Activated CD4-positive, alpha-beta T cell treated with anti-CD3 and anti-CD28 coated beads, Interleukin-2, amount 50 U/mL, for 1 hour (primary cell): ENCODE measurements at places on chromosomes 1 and 21.

DNA sequence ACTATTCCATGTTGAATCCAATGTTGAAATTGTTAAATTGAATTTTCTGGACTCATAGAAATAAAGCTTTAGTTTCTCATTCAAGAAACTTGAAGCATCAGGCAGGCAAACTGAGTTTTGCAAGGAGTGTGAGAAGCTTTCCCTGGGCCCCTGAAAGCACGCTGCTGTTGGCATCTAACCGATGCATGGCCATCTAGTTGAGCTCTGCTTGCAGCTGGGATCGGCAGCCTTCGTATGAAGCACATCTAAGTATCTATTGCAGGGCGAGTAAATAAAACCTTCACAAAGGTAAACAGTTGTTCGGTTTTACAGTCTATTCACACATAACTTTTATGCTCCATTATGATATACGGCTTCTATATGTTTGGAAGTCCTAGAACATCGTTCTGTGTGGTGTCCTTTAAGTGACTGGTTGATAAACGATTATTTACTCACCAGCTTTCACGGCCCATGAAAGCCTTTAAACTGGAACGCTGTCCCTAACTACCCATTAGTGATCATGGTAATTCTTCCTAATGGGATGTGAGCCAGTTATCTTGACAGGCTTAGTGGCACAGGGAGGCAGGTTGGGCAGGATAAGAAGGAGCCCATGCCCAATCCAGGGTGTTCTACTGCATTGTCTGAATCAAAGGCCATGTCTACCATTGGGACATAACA, 71.7 kb downstream of the SEC16B start:
- no peak for DNase-seq

- no peak for DNase-seq
Observed at GRCh38 chr1:94727846-94728715, 92.1 kb upstream of the SLC44A3 start.

DNA sequence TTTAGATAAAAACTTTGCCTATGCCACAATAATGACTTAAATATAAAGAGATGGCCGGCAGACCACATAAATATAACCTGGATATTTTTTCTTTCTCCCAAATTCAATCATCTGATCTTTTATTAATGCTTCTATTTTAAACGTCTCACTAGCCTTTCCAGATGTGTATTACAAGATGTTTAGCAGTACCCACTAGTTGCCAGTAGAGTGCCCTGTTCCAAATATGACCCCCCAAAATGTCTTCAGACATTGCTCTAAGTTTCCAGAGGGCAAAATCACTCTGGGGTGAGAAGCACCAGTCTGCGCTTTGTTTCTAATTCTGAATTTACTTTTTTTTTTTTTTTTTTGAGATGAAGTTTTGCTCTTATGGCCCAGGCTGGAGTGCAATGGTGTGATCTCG, 268.1 kb downstream of the GRIK1 start:
- DNase-seq = no peak

DNA sequence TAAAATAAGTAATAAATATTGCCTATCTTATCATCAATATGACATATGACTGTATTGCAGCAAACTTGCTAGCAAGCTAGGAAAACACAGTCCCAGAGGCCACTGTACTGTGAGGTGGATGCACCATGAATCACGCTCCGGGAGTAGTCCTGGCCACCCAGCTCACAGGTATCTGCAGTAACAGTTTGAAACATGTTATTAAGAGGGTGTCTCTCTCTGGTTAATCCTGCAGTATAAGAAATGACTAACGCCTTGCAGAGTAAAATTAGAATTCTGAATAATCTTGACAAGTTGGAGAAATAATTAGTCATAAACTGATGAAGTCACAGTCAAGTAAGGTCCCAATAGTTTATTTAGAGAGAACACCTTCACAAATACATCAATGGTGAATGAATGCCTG, 34.0 kb upstream of the DPT start:
- DNase-seq = no peak

DNA sequence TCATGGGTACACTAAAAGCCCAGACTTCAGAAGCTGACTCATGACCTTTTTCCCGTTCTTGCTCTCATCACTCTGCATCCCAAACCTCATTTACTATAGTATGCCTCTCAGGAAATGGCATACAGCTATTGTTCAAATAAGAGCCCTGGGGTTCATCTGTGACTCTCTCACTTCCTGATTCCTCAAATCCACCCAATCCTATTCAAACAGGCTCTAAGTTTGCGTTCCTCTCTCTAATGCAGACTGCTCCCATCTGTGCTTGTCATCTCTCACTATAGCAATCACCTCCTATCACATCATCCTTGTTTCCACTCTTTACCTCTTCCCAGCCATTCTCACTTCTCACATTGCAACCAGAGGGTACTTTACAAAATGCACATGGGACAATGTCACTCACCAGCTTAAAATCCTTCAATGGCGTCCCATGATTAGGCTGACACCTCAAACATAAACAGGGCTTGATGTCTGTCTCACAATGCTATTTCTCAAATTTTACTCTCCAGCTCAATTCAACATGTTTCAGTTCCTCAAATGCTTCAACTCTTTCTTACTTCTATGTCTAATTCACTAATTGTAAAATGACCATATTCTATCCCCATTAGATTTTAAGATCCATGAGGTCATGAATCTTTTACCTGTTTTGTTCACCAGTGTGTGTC, 408.4 kb downstream of the NTNG1 start:
- no peak for DNase-seq

DNA sequence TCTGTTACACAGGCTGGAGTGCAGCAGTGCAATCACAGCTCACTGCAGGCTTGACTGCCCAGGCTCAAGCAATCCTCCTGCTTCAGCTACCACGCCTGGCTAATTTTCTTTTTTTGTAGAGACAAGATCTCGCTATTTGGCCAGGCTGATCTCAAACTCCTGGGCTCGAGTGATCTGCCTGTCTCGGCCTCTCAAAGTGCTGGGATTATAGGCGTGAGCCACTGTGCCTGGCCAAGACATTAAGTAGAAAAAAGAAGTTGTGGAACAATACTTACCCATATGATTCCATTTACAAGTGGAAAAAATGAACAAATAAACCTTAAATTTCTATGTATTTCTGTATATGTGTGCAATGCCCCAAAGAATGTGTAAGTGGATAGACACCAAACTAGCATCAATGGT, 30.3 kb upstream of the ID3 start:
- no peak for DNase-seq
